ENCODE measurements at places on chromosomes 7 and 10. TPM values are rescaled to one million over a fixed set of nuclear protein-coding genes. Genes with fewer than 3 reads are reported as not detected.

Gene TRIM8
- 69.1 TPM for total RNA-seq

Gene HOXA3
- total RNA-seq: 85.5 TPM

Gene ZNF365
- not detected for total RNA-seq

Gene CACUL1
- 63.0 TPM for total RNA-seq

Gene KLLN
- 0.87 TPM for total RNA-seq

Gene GFRA1
- total RNA-seq: 8.7 TPM

Gene CRTAC1
- total RNA-seq: 4.6 TPM

Gene OR2A7
- 9.3 TPM for total RNA-seq

Gene CNNM1
- total RNA-seq: 0.36 TPM

Gene OR6V1
- not detected for total RNA-seq

Gene CDNF
- 2.3 TPM for total RNA-seq

Gene FBH1
- 87.4 TPM for total RNA-seq

Gene ZEB1
- total RNA-seq: 1.7 TPM

Gene ACSM6
- not detected for total RNA-seq

Gene PNLIPRP3
- not detected for total RNA-seq

Gene ZNF503
- 33.7 TPM for total RNA-seq

Gene SEC23IP
- total RNA-seq: 75.6 TPM

Gene AASS
- total RNA-seq: 70.2 TPM

Gene MYL10
- total RNA-seq: not detected

Gene OR2A42
- total RNA-seq: not detected

Gene PON1
- total RNA-seq: 2.3 TPM

Gene DPP6
- 13.1 TPM for total RNA-seq

Gene TAS2R5
- 6.4 TPM for total RNA-seq

Gene AKR1B15
- total RNA-seq: not detected

Gene KAZALD1
- 1.3 TPM for total RNA-seq

Gene HIBADH
- total RNA-seq: 23.2 TPM

Gene EBF3
- 0.38 TPM for total RNA-seq

Gene UNCX
- not detected for total RNA-seq

Gene PLCE1
- 14.1 TPM for total RNA-seq

Gene UCN3
- 1.3 TPM for total RNA-seq

Gene PILRB
- total RNA-seq: 67.9 TPM

Gene SYCE1
- total RNA-seq: not detected

Gene KIF5B
- total RNA-seq: 111 TPM

Gene WAPL
- total RNA-seq: 49.6 TPM

Gene AEBP1
- 52.2 TPM for total RNA-seq

Gene CFAP70
- 5.6 TPM for total RNA-seq

Gene KCNIP2
- 5.5 TPM for total RNA-seq

Gene SDK1
- 39.6 TPM for total RNA-seq

Gene NUTM2D
- total RNA-seq: 9.8 TPM

Gene PKD2L1
- 0.38 TPM for total RNA-seq

Gene OPALIN
- total RNA-seq: not detected

Gene MICALL2
- total RNA-seq: 12.7 TPM

Gene MTPN
- total RNA-seq: 91.6 TPM

Gene MOGAT3
- not detected for total RNA-seq

Gene SLC26A5
- not detected for total RNA-seq

Gene KIAA1549
- 43.1 TPM for total RNA-seq

Gene GPR85
- total RNA-seq: 0.20 TPM

Gene LMBR1
- 89.1 TPM for total RNA-seq

Gene HGF
- not detected for total RNA-seq

Gene ARL4A
- 10.9 TPM for total RNA-seq

Gene CEP41
- 29.3 TPM for total RNA-seq

Gene FAS
- 2.7 TPM for total RNA-seq

Gene GPR15LG
- total RNA-seq: not detected

All from progenitor cell of endocrine pancreas (in vitro differentiated cells).